ENCODE measurements at places on chromosomes 12 and 14.

DNA sequence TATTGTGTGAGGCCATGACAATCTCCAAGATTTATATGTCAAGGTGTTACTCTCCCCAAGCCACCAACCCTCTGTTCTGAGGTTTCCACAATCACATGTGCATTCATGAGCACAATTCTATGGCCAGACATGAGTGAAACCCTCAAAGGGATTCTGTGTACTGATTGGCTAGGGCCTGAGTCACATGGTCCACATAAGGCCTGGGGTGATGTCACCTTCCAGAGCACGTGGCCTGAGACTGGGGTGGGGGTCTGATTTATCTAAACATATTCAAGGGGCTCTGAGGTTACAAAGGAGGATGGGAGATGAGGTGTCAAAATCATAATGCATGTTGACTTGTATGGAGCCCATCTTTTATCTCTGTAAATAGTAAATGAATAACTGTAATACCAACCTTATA lies 1369.9 kb upstream of the TMEM132C start:
- DNase-seq = no peak

DNA sequence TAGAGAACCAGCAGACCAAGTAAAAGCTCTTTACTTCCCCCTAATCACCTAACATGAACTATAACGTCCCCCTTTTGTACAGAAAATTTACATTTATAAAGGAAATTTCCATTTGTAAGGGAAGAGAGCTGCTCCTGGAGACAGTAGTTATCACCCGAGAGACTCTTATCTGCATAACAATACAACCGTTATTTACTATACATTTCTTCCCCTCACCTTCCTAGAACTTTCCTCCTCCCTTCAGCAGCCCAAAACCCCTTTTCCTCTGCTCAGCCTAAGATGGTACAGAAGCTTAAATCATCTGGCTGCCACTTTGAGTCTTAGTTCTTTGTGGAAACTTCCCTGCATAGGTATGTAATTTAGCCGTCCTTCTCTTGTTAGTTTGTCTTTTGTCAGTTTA lies 40.4 kb upstream of the ETV6 start:
- DNase-seq = no peak

DNA sequence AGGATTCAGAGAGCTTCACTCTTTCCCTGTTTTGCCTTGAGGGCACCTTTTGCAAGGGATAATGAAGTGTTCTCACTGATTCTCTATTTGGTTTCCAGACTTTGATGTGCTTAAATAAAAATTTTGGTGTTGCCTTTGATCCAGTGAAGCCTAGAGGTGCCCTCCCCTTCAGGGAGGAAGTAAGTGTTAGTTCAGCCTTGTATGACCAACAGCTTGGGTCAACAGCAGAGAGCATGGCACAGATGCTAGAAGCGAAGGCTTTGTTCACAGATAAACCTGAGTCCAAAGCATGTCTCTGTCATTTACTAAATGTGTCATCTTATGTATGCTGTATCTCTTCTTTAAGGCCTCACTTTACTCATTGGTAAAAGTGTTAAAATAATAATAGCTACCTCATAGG lies 52.8 kb upstream of the STXBP6 start:
- DNase-seq = no peak

DNA sequence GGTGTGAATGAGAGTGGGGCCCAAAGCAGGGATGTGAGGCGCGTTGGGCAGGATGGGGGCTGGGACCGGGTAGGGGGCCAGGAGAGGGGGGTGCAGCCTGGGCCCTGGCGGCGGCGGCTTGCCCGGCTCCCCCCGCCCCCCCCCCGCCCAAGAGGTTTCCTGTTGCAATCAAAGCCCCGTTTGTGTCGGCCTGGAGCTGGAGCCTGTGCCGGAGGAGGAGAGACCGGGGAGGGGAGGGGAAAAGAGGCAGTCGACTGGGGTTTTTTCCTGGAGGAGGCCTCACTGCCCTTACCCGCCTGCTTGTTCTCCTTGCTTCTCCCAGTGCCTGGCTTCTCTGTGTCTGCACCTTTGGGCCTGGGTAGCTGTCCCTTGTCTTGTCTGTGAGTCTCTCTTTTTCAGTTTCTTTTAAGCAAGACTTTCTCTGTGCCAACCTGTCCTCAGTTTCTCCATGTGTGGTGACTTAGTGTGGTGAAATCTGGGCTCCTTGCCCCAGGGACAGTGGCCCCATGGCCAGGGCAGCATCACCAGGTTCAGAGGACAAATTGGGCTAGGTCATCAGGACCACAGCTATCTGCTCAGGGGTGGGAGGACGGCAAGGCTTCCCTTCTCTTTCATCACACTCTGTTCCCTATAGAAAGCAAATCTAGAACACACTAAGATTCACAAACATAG lies 8.5 kb downstream of the RARG start:
- DNase-seq = no peak

GRCh38 chr14:94025720-94026119 lies 420 bp upstream of the OTUB2 start:
- DNase-seq = peak; percentile 93

GRCh38 chr12:88904705-88905104 lies 324.4 kb upstream of the KITLG start:
- DNase-seq = no peak

DNA sequence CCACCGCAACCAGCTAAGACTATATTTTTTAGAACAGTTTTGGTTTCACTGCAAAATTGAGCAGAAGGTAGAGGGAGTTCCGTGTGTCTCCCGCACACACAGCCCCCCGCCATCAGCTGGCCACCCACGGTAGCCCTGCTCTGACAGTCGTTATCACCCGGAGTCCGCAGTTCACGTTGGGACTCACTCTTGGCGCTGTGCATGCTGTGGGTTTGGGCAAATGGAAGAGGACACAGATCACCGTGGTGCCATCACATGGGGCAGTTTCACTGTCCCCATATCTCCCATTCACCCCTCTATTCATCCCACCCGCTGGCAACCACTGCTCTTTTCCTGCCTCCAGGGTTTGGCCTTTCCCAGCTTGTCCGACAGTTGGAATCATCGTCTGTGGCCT lies 31.8 kb upstream of the ULK1 start:
- no peak for DNase-seq

GRCh38 chr12:12474931-12475795 lies 87.5 kb downstream of the DUSP16 start:
- DNase-seq = no peak

- DNase-seq = peak; percentile 33
Observed at GRCh38 chr12:109625131-109625559, 51.6 kb downstream of the MVK start.

DNA sequence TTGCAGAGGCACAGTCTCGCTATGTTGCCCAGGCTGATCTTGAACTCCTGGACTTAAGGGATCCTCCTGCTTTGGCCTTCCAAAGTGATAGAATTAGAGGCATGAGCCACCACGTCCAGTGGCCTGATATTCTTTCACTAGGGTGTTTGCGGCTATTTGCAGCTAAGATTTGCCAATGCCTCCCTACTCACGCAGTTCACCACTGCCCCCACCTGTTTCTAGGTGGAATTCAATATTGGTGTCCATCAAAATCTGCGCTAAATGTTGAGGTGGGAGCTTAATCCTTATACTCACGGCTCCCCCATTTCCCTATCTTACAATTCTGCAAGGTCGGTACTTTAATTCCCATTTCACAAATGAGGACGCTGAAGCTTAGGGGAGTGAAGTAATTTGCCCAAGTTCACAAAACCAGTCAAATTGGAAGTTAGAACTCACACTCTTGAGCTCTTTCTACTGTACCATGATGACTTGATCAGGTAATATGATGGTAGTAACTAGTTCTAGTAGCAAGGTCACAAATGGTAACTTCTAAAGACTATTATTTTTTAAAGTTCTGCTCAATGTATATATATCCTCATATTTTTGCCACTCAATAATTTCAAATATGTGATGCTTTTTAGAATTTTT lies 22.1 kb upstream of the LRRC9 start:
- DNase-seq = peak; percentile 45

DNA sequence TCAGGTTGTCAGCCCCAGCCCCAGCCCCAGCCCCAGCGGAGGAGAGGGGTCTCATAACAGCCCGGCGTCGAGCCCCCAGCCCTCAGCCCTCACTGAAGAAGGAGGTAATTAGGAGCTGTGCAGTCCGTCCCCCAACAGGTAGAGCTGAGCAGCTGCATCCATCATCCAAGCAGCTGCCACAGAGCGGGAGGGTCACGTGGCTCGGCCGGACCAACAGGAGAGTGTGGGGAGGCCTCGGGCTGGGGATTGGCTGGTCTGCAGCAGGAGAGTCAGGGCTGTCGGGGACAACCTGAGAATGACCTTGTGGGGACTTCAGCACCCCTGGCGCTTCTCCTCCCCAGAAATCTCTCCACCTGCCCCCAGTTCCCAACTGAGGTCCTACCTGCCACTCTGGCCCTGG lies 29.6 kb downstream of the SMUG1 start:
- peak; percentile 67 for DNase-seq

GRCh38 chr14:20612403-20612802 lies 21.2 kb upstream of the RNASE12 start:
- no peak for DNase-seq

GRCh38 chr12:75603475-75603874 lies 92.1 kb upstream of the KRR1 start:
- DNase-seq = peak; percentile 13

DNA sequence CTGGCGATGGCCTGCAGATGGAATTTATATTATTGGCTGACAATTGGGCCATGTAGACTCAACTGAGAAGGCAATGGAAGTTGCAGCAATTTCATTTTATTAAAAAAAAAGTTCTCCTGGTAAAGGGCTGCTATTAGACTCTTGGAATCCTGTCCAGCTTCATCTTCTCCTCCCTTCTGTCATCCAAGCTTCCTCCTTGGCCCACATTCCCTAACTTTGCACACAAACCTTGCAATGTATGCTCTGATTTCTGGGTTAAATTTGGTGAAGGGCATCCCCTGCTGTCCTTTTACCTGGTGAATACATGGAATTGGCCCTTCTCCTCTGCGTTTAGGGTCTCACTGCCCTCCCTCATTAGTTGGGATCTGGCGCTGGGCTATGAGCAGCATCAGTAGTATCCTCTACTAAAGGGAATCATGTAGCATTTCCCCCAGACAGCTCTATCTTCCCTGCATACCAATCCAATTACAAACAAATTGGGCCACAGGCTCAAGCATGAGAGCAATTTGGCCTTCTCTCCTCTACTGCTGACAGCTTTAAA lies 336.9 kb downstream of the BMP4 start:
- DNase-seq = peak; percentile 62

GRCh38 chr12:93107514-93108312 lies 178.6 kb upstream of the EEA1 start:
- no peak for DNase-seq

- no peak for DNase-seq
Observed at GRCh38 chr14:27384124-27384523, 786.3 kb upstream of the NOVA1 start.

- no peak for DNase-seq
Observed at GRCh38 chr14:80315681-80316080, 104.4 kb upstream of the DIO2 start.

GRCh38 chr12:1173781-1174617 lies 183.0 kb downstream of the ERC1 start:
- DNase-seq = no peak

- peak; percentile 35 for DNase-seq
Observed at GRCh38 chr14:85296456-85297210, 233.3 kb upstream of the FLRT2 start.

DNA sequence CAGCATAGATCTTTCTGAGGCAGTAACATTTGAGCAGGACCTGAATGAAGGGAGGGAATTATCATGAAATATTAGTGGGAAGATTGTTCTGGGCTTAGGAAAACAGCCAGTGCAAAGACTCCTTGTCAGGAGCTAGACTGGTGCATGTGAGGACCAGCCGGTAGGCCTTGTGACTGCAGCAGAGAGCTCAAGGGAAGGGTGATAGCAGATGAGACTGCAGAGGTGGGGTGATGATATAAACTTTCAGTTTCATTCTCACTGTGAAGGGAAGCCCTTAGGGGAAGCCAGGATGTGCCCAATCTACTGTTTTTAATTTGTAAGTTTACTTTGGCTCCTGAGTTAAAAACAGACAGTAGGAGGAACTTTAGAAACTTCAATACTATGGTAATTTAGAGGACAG lies 12.4 kb downstream of the IL22 start:
- peak; percentile 6 for DNase-seq

DNA sequence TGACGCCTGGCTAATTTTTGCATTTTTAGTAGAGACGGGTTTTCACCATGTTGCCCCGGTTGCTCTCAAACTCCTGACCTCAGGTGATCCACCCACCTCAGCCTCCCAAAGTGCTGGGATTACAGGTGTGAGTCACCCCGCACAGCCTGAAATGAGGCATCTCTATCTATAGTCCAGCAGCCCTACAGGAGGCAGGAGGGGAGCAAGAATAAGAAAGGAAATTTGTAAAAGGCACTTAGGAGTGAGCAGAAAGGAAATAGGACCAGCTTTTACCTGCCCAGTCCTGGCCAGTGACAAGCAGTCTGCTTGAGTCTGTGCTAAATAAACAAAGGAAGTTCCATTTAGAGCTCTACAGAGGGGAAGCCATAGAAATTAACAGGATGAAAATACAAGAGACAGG lies 15.0 kb upstream of the PSMA6 start:
- peak; percentile 24 for DNase-seq

DNA sequence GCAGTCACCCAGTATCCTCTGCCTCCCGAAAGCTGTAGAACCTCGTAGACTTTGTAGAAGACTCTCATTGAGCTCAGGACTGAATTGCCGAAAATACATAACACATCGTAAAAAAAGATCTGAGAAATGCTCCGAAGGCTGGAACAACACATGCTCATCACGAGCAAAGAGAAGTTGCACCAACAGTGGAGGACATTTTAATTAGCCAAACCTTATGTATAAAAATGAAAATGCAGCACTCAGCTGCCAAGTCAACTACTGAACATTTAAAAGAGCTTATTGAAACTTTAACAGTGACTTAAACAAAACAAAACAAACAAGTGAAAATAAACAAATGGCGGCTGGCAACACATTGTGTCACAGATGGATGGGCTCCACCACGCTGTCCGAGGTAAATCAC lies 519.9 kb downstream of the TMEM132D start:
- no peak for DNase-seq

GRCh38 chr14:104296388-104297312 lies 158.3 kb downstream of the KIF26A start:
- no peak for DNase-seq

DNA sequence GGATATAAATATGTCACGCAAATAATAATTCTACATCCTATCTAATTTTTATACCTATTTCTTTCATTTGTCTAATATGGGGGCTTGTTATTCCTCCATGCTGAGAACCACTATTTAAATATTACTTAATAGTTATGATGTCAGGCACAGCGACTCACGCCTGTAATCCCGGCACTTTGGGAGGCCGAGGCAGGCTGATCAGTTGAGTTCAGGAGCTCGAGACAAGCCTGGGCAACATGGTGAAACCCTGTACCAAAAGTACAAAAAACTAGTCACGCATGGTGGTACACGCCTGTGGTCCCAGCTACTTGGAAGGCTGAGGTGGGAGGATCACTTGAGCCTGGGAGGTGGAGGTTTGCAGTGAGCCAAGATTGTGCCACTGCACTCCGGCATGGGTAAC lies 45.2 kb downstream of the GXYLT1 start:
- no peak for DNase-seq

Data from kidney tubule cell (primary cell).